C1 segment of cervical spinal cord (tissue), 14 donors: ENCODE measurements at places on chromosomes 11 and 22.
A peak's percentile ranks its signal among the peaks of the same experiment; 100 is the strongest.

DNA sequence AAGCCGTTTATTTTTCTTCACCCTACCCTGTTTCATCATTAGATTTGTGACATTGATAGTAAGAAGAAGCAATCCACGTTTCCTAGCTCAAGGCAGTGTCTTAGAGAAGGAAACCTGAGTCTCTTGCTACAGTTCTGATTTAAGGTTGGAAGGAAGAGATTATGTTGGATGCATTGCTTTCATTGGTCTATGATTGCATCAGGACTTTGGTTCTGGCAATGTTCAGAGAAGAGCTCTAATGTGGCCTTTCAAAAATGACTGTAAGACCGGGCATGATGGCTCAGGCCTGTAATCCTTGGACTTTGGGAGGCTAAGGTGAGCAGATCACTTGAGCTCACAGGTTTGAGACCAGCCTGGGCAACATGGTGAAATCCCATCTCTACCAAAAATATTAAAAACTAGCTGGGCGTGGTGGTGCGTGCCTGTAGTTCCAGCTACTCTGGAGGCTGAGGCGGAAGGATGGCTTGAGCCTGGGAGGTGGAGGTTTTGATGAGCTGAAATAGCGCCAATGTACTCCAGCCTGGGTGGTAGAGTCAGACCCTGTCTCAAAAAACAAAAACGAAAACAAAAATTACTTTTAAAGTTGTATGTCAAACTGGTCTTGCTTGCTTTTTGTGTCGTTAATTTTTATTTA, 4.1 kb downstream of the NUCB2 start:
- no peak for DNase-seq

- DNase-seq = no peak
Measured at GRCh38 chr11:27201454-27202302, 161.1 kb downstream of the BBOX1 start.

DNA sequence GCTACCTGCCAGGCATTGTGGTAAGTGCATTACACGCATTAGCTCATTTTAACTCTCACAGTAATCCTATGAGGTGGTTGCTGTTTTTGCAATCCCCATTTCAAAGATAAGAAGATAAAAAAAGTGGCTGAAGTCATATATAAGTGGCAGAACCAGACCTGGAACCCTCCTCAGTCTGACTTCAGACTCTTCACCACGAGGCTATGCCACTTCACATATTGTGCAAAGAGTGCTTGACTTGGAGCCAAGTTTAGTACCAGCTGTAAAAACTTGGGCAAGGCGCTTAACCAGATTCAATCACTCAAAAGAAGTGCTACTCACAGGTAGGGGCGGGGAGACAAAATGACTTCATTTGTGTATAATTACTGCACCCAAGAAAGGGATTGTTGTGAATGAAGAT, 15.3 kb downstream of the BPIFC start:
- no peak for DNase-seq

DNA sequence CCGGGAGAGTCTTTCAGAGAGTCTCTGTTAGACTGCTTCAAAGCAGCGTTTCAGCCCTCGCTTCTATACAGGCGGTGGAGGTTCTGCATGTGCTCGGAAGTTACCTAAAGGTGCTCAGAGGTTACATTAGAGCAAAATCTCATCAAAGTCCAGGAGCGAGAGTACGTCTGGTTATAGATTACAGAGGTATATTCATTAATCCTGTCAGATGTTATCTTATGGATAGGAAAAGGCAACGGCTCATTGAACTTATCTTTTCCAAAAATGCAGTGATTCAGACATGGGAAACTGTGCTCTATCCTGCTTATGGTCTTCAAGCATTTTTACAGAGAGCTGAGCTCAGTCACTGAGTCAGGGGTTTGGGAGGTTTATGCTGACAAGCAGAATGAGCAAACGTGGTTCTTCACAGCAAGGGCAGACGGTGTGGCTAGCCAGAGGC, 9.1 kb upstream of the ZBED5 start:
- no peak for DNase-seq

DNA sequence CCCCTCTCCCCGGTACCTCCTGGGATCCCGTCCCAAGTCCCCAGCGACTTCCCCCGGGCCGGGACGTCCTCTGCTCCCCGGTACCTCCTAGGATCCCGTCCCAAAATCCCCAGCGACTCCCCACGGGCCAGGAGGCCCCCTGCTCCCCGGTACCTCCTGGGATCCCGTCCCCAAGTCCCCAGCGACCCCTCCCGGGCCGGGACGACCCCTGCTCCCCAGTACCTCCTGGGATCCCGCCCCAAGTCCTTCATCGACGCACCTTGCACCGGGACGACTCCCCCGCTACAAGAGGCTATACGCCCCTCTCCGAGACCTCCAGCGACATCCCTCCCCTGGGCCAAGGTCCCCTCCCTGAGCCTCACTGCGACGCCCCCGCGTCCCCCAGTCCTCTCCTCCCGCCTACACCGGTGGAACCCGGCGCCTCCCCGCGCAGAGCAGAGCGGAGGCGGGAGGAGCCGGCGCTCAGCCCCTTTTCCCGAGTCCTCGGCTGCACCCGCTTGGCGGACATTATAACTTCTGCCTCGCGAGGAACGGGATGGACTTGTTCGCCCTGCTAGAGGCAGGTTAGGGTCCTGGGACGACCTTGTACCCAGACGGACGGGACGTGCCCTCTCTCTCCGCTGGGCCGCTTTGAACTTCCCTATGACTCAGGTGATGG, 912 bp downstream of the KREMEN1 start:
- DNase-seq = peak; percentile 27

- DNase-seq = no peak
Measured at GRCh38 chr22:37561212-37562048, 1.1 kb downstream of the CDC42EP1 start.

DNA sequence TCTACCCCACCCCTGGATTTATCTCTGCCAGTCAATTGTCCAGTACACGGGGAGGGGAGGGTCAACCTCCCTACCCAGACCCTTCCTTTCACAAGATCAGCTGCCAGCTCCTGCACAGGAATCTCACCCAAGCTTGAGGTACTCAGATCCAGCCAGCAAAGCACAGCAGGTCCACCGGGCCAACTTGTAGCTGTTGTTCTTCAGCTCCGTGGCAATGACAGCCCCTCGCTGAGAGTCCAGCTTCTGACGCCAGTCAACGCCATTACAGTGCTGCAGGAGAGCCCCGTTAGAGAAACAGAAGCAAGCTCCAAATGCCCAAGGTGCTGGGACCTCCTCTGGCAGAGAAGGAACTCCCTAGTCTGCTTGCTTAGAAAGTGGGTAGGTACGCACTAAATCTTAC, 5.5 kb upstream of the FOXRED2 start:
- DNase-seq = no peak

- no peak for DNase-seq
Measured at GRCh38 chr11:76456571-76456970, 11.8 kb downstream of the EMSY start.

GRCh38 chr11:77525455-77526091, 51.7 kb upstream of the PAK1 start:
- no peak for DNase-seq

DNA sequence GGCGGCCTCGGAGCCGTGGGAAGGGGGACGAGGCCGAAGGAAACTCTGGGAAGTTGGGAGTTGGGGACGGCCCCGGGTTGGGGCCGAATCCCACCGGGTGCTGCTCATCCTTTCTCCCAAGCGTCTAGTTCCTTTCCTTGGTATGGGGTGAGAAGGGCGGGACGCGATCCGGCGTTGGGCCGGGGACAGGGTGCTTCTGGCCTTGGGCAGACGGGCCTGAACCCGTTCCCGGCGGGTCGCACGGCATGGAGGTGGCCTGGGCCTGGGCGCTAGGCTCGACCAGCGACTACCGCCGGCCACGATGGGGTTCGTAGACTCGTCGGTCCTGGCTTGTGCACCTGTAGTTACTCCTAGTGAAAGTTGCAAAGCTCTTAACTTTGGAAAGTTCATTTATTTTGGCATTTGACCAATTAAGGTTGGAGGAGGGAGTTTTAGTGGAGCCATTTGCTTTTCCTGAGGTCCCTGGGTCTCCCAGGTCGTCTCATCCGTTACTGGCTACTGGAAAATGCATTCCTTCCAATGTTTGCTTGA, 1.0 kb downstream of the SYT9 start:
- peak; percentile 73 for DNase-seq

DNA sequence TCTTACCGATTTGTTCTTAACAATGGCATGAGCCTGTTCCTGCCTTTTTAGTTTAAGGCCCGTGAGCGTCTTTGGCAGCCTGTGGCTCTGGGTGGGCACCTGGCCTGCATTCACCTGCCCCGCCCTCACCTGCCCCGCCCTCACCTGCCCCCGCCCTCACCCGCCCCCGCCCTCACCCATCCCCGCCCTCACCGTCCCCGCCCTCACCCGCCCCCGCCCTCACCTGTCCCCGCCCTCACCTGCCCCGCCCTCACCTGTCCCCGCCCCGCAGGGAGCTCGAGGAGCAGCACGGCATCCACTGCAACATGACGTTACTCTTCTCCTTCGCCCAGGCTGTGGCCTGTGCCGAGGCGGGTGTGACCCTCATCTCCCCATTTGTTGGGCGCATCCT, 14.2 kb downstream of the GATD1 start:
- DNase-seq = no peak

- no peak for DNase-seq
Measured at GRCh38 chr22:20080445-20080775, 369 bp downstream of the DGCR8 start.

- DNase-seq = no peak
Measured at GRCh38 chr11:33089776-33090175, 50.4 kb downstream of the TCP11L1 start.

DNA sequence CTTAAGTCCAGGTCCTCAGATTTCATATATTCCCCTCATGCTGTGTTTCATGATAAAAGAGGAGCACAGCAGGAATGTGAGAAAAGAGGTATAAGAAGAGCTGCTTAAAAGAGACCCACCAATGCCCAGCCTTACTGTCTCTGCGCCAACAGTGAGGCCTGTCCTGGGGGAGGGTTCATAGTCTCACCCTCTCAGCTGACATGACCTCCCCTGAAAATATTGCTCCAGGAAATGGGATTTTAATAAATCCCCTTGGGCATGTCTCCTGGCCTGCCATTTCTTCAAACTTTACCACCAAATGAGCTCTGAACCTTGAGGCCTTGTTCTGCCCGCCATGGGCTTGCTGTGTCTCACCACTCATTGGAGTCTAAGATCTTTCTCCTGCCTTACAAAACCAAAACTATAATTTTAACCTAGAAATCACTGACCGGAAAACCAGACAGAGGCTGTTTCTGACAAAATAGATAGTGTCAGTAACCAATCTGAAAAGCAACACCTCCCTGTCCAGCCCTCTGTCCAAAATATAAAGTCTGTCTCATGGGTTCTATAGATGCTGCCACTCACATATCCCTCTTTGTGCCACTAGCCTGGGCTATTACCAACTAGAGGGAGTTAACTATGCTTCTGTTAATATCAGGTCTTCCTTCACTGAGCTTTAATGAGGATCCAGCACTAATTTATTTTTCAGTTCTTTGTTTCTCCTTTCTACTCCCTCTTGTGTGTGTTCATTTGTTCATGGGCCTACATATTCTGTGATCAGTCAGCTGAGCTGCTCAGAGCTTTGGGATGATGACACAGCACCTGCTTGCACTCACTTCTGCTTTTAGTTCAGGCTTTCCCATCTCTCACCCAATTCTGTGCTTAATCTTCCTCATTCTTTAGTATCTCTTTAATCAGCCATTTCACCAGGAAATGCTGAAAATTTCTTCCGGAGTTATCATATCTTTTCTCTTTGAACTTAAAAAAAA, at the start of gene OR2AG2:
OR2AG2 (minus strand) TSS at position 51 of the 968 bp plus-strand sequence. CDS start 3,019 bp downstream, outside the sequence.
- no peak for DNase-seq

- DNase-seq = no peak
Measured at GRCh38 chr11:69210310-69211035, 54.7 kb downstream of the SMIM38 start.

- no peak for DNase-seq
Measured at GRCh38 chr11:123775289-123775688, 21.0 kb upstream of the OR6X1 start.

DNA sequence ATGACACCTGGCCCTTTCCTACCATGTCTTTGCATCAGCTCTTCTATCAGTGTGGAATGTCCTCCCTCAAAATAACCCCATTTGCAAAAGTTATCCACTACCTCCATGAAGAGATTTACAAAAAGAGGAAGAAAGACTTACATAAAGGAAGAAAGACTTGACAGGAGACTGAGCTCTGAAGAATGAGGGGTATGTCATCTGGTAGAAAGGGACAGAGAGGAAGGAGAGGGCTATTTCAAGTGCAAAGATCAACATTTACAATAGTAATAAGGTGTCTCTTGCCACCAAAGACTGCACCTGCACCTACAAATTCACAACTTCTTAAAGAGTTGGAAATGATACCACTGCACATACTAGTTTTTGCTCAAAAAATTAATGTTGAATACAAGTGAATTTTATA, 18.2 kb downstream of the PAK1 start:
- DNase-seq = no peak

DNA sequence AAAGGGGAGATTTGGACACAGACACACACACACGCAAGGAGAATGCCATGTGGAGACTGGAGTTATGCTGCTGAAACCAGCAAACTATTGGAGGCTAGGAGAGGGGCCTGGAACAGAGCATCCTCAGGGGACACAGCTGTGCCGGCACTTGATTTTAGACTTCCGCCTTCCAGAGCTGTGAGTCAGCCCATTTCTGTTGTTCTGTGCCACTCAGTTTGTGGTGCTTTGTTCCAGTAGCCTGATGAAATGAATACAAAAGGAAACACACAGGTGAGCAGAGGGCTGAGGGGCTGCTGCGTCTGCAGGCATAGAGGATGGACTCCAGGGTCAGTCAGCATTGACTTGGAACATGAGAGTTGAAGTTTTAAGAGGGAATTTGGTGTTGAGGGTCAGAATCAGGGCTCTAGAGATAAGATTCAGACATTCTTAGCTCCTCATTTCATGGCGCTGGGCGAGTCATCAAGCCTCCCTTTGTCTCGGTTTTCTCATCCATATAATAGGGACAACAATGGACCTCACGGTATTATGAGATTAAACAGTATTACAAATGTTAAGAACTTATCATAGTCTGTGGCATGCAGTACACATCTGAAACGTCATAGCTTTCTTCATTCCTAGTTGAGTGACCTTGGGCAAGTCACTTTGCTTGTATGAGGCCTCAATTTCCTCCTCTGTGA, 191.0 kb downstream of the MIAT start:
- DNase-seq = no peak

DNA sequence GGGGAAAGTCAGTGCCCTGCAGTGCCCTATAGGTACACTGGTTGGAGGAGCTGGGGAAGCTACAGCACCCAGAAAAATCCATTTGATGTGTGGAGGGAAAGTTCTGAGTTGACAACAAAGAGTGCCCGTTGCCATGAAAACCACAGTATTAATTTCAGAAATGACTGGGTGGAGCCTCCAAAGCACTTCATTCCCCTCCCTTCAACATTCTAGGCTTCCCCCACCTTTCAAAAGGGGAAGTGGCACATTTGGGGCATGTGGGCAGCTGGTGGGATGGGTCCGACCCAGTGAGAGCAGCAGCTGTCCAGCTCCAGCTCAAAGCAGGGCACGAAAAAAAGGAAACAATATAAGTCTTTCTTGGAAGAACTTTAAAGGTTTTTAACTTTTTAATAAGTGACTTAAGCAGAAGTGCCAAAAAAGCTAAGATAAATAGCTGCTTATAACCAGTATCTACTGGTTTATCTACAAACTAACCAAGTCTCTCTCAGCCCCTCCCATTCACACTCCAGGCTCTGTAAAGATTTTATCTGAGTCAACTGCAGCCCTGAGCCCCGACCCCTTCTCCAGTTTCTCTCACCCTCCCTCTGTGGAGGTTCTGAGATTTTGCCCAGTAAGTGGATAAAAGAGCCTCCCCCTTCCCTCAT, 9.0 kb upstream of the AHNAK start:
- no peak for DNase-seq

GRCh38 chr11:128379587-128380580, 207.5 kb downstream of the ETS1 start:
- DNase-seq = no peak

- DNase-seq = no peak
Measured at GRCh38 chr11:128737704-128738103, 43.8 kb downstream of the FLI1 start.
